ENCODE measurements at places on chromosomes 16 and 17.

GRCh38 chr17:72386619-72387237 is 265.9 kb downstream of the SOX9 start:
- DNase-seq = no peak

DNA sequence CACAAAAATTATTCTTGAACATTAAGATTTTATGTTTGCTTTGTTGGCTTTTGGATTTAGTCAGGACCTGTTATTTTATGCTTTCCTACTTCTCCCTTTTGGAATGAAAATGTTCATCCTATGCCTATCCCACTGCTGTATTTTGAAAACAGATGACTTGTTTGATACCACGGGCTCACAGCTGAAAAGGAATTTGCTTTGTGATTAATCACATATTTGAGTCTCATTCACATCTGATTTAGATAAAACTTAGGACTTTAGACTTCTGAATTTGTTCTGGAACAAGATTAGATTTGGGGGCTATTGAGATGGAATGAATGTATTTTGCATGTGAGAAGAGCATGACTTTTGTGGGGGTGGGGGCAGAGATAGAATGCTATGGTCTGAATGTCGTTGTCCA is 1012.6 kb downstream of the CDH11 start:
- no peak for DNase-seq

GRCh38 chr16:87098976-87099720 is 218.0 kb downstream of the C16orf95 start:
- no peak for DNase-seq

- peak; percentile 79 for DNase-seq
Observed at GRCh38 chr17:44095647-44096496, 25.3 kb downstream of the G6PC3 start.

- DNase-seq = no peak
Observed at GRCh38 chr17:27526604-27527002, 70.4 kb downstream of the KSR1 start.

- DNase-seq = no peak
Observed at GRCh38 chr17:15513856-15514459, 46.5 kb upstream of the CDRT4 start.

DNA sequence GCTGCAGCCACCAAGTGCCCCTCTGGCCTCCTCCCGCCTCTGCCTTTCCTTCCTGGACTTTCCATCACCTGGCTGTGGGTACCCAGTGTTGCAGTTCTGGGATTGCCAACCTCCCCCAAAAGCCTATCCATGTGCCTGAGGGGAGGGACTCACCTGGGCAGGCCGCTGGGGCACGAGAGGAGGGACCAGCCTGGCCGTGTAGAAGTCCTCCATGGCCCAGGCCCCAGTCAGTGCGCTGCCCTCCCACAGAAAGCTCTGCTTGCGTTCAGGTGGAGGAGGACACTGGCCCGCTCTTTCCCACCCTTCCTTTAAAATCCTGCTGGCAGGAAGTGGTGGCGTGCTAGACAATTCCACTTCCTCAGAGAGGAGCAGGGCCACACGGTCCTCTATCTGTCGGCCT is 14.2 kb downstream of the SLX4 start:
- peak; percentile 13 for DNase-seq

DNA sequence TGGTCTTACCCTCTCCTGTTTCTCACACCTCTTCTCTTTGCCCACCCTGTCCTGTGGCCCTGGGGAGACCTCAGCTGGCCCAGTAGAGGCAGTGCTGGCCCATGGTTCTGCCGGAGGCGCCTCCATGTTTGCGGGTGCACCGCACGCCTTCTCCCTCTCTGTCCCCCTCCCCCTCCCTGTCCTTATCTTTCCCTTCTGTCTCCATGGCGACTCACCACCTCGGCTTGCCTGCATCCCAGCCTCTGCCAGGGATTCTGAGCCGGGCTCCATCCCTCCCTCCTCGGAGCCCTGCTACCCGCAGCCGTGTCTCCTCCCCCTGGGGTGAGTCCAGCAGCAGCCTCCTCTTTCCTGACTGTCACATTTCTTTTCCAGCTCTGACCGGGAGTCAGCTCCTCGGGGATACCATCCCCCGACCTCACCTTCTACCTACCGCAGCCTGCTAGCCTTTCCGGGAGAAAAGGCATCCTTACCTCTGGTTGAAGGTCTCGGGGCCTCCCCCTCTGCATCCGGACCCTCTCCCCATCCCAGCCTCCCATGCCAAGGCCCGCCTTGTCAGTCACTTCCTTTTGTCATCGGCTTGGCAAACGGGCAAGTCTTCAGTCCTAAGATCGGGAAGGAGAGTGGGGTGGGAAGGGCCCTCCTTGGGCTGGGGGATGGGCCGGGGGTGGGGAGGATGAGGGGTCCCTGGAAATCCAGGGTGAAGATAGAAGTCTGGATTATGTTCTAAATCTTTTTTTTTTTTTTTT is at the start of gene RNF112:
RNF112 (plus strand) TSS at position 358 of the 746 bp plus-strand sequence; CDS start at position 535, 177 bp downstream.
- peak; percentile 54 for DNase-seq

DNA sequence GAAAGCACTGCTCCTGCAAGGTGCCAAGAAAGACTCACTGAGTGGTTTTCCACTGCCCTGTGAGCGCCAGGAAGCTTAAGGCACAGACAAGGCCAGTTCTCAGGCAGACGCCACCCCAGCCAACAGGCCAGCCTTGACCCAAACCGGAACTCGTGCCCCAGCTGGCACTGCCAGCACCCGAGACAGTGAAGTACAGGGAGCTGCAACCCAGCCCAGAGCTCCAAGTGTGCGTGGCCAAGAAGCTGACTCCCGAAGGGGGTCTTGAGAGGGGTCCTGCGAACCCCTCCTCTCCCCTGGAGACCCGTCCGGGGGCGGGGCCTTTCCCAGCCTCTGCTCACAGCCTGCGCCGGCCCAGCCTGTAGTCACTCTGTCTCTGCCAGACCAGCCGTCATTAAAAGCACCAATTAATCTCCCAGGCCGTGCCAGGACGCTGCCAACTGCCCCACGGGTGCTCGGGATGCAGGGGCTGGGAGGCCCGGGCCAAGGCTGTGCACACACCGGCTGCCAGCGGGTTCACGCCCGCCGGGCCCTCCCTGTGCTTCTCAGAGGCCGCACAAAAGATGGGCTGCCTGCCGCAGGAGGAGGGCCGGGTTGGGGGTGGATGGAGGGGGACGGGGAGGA is 4.4 kb upstream of the SOX8 start:
- DNase-seq = peak; percentile 70

- no peak for DNase-seq
Observed at GRCh38 chr17:45986056-45986455, 13.0 kb upstream of the STH start.

- no peak for DNase-seq
Observed at GRCh38 chr17:14033166-14033565, 36.1 kb upstream of the COX10 start.

GRCh38 chr16:24852281-24852721 is 6.5 kb downstream of the SLC5A11 start:
- peak; percentile 51 for DNase-seq

GRCh38 chr17:46978489-46979146 is 435 bp downstream of the RPRML start:
- no peak for DNase-seq

DNA sequence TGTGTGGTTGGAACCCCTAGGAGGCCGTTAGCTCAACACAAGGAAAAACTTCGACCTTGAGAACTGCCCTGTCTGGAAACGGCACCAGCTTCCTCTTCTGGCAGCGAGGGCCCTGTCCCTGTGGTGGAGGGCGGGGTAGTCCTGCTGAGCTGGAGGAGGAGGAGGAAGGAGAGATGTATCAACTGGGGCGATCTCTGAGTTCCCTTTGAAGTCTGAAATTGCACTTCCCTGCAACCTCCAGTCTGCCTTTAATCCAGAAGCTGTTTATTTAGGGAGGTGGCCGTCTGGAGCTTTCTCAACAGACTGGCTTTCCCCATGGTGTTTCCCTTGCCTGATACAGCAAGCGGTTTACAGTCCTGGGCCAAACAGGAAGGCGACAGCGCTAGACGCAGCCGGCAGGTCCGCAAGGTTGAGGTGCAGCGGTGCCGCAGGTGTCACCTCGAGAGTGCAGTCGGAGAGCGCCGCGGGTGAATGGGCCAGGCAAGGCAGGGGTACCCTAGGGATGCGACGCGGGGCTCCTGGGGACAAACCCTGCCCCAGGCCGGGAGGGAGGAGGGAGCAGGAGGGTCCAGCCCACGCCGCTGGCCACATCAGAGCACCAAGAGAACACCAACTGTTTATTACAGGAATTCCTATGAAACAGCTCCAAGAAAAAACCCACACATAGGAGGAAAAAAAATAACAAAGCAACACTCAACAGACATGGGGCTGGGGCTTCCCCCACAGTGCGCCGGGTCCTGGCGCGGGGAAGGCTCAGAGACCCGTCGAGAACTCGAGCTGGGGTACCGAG is 11.4 kb upstream of the MRPS23 start:
- DNase-seq = no peak

GRCh38 chr17:57514614-57515013 is 230.5 kb downstream of the CCDC182 start:
- no peak for DNase-seq

GRCh38 chr17:7102421-7102820 is 12.2 kb downstream of the ASGR2 start:
- no peak for DNase-seq

DNA sequence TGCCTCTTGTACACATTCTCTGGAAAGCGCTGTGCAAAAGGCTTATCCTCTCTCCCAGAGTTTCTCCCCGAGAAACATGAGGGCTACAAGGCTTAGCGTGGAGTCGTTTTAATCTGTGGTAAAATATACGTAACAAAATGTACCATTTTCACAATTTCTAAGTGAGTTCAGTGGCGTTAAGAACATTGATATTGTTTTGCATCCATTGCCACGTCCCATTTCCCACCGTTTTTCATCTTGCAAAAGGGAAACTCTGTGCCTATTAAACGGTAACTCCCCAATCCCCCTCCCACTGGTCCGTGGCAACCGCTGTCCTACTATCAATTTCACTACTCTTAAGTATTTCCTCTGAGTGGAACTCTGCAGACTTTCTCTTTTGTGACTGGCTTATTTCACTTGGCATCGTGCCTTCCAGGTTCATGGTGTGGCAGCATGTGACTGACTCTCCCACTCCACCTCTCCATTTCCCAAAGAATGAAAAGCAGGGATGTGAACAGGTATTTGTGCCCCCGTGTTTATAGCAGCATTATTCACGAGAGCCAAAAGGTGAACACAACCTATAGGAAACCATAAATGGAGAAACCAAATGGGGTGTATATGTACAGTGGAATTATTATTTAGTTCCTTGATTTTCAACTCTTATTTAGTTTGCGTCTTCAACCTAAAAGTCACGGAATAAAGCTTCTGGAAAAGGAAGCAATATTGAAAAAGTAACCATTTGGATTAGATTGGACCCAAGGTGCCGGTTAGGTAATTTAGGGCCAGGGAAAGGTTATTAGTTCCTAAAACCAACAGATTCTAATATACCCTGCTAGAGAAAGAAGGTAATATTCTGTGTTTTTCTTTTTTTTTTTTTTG is 1.1 kb upstream of the USP32 start:
- no peak for DNase-seq

DNA sequence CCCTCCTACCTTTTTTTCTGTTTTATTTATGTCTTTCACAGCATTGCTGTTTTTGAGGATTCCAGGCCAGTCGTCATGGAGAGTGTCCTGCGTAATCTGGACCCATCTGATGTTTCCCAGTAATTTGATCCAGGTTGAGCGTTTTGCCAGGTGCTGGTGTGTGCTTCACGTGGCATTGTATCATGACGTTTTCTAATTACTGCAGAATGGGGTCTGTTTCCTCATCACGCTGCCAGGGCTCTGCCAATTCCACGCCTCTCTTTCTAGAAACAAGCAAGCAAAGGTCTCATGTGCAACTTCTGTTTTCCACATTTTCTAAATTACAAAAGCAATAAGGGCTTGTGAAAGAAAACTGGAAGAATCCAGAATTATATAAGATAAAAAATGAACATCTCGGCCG is 28.3 kb upstream of the BHLHA9 start:
- DNase-seq = no peak

- no peak for DNase-seq
Observed at GRCh38 chr17:5234645-5235576, at the start of gene SCIMP. SCIMP (minus strand) TSS chr17:5234860; CDS start chr17:5234755, 105 bp downstream.

GRCh38 chr17:77827039-77827438 is 131.5 kb upstream of the TNRC6C start:
- DNase-seq = no peak

DNA sequence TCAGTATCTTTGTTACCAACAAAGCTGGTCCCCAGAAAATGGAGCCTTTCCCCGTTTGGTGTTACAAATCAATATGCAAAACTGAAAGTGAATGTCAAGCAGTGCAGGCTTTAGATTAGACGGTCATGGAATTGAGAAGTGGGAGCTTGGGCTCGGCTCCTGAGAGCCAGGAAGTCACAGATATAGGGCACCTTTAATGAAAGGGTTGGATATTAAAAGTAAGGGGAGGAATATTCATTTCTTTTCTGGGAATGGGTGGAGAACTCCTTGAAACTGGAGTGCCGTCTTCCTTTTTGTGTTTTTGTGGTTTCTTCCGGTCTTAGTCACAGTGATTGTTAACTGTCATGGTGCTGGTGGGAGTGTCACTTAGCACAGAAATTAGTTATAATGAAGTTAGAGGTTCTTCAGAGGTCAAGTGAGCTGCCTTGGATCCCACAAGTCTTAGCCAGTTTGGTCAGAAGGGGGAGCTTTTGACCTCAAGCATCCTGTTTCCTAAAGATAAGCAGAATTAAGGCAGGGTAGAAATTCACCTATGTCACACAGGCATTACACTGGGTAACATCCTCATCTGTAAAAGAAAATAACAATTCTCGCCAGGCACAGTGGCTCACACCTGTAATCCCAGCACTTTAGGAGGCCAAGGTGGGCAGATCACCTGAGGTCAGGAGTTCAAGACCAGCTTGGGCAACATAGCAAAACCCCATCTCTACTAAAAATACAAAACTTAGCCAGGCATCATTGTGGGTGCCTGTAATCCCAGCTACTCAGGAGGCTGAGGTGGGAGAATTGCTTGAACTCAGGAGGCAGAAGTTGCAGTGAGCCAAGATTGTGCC is 9.6 kb upstream of the EIF1 start:
- no peak for DNase-seq

DNA sequence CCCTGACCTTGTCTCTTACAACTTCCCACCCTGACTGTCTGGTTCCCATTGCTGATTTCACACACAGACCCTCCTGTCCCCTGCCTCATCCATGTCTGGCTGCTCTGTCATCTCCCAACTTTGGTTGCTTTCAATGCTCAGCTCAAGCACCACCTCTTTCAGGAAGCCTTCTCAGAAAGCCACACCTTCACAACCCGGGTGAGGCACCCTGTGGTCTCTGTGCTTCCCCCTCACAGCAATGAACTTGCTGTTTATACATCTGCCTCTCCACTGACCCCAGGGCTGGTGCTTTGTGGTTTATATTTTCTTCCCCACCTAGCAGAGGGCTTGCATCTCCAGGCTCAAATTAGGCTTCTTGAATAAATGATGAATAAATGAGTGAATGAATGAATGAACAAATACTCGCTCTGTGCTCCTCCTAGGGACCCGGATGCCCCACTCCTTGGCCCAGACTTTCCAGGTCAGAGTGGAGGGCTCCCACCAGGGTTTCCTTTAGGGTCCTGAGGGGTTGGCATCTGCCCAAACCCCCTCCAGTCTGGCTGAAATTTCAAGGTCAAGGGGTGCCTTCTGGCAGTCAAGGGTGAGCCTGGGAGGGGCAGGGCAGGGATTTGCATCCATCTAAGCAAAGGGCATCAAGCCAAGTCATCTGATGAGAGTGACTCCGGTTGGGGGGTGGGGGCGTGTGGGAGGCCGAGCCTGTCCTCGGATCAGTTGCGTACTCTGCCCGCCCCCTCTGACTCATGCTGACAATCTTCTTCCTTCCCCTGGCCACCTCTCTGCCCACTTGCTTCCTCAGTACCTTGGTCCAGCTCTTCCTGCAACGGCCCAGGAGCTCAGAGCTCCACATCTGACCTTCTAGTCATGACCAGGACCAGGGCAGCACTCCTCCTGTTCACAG is at the start of gene ITGAX:
ITGAX (plus strand) TSS at position 783 of the 898 bp plus-strand sequence; CDS start at position 862, 79 bp downstream.
- DNase-seq = no peak

All from dorsolateral prefrontal cortex (tissue), 122 donors.